ENCODE measurements at places on chromosomes 1 and 21.

DNA sequence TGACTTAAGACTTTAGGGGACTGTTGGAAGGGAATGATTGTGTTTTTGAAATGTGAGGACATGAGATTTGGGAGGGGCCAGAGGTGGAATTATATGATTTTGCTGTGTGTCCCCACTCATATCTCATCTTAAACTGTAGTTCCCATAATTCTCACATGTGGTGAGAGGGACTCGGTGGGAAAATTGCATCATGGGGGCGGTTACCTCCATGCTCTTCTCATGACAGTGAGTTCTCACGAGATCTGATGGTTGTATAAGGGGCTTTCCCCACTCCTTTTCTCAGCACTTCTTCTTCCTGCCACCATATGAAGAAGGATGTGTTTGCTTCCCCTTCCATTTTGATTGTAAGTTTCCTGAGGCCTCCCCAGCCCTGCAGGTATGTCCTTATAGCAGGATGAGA, 35.0 kb upstream of the SCAF4 start:
- no peak for DNase-seq
- H3K27ac ChIP-seq: no peak overlapping the region
- no peak overlapping the region for H3K4me3 ChIP-seq
- no peaks in the 10 kb centered on the region for H3K4me1 ChIP-seq

DNA sequence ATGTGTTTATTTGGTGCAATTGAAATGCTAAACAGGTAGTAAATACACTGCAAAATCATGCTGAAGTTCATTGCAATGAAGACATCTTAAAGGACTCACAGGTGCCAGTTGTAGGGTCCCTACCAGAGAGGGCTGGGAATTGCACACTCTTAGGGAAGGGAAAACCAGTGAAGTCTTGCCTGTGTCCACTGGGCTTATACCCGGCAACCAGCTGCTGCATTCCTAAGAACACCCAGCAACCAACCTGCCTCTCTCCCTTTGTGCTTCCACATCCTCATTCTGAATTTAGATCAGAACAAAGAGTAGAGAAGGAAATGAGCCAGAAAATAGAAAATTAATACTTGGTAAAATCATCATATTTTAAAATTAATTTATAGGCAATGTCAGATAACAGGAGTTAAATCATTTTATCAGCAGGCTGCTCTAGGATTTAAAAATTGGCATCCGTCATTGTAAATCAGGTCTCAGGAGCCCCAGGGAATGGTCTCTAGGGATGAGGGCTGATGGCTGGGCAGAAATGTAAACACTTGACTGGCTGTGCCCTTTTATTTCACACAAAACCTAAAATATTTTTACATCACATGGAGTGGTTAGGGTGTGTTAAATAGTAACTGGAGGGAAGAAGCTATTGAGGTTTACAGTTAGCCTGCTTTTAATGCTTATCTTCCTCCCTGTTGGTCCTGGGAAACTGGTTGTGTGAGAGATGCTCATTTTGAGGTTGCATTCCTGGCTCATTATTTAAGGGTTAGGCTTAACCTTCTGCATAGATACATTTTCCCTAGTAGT, 31.3 kb downstream of the PTGFRN start:
- no peak overlapping the region for H3K4me3 ChIP-seq
- peaks cover 2% of the 10 kb centered on the region for H3K4me1 ChIP-seq
- no peak overlapping the region for H3K27ac ChIP-seq
- no peaks in the 10 kb centered on the region for H3K27me3 ChIP-seq

GRCh38 chr1:232984577-232985425, 34.4 kb downstream of the NTPCR start:
- H3K4me1 ChIP-seq: no peaks in the 10 kb centered on the region
- H3K27me3 ChIP-seq: no peaks in the 10 kb centered on the region
- no peak for DNase-seq
- no peak overlapping the region for H3K27ac ChIP-seq
- H3K36me3 ChIP-seq: no peaks in the 10 kb centered on the region

GRCh38 chr1:29824025-29824424, 587.7 kb downstream of the PTPRU start:
- 0 out of 2 replicates have a peak, but pooled peaks cover 2% of the 10 kb centered on the region for H3K4me1 ChIP-seq
- H3K4me3 ChIP-seq: no peak overlapping the region
- peak; percentile 34 for DNase-seq
- H3K27ac ChIP-seq: no peak overlapping the region

DNA sequence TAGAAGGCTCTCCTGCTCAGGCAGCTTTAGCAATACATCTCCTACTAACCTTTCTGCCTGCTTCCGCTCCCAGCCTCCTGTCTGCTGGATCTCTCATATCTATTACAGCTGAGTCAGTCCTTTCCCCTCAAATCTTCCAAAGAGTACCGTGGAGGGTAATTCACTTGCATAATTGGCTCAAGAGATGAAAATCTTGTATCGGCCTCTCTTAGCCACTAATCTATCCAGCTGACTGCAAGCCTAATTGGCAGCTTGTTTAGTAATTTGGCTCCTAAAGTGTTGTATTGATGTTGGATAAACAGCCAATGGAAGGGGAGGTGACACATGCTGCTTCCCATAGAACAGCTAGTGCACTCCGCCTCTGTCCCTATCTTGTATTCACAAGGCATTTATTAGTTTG, 195.7 kb downstream of the GPATCH2 start:
- H3K4me1 ChIP-seq: peaks cover 4% of the 10 kb centered on the region
- H3K27me3 ChIP-seq: peaks cover 2% of the 10 kb centered on the region
- H3K27ac ChIP-seq: no peak overlapping the region
- H3K36me3 ChIP-seq: no peaks in the 10 kb centered on the region
- DNase-seq: no peak
- H3K4me3 ChIP-seq: no peak overlapping the region

DNA sequence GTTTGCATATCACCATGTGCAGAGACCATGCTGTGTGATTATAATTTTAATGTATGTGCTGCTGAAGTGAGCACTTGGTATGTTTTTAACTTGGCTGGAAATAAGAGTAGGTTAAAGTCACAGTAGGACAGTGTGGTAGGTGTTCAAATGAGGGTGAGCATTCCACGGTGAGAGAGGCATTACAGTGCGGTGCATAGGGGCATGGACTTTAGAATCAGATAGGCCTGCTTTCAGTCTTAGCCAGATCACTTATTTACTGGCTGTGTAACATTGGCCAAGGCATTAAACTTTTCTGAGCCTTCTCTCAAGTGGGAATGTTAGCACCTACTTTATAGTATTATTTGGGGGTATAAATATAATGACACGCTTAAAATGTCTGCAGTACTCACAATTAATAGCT, 43.2 kb downstream of the GIPC2 start:
- no peak overlapping the region for H3K4me3 ChIP-seq
- no peaks in the 10 kb centered on the region for H3K27me3 ChIP-seq
- DNase-seq: no peak
- no peaks in the 10 kb centered on the region for H3K36me3 ChIP-seq
- H3K27ac ChIP-seq: no peak overlapping the region
- H3K4me1 ChIP-seq: no peaks in the 10 kb centered on the region

DNA sequence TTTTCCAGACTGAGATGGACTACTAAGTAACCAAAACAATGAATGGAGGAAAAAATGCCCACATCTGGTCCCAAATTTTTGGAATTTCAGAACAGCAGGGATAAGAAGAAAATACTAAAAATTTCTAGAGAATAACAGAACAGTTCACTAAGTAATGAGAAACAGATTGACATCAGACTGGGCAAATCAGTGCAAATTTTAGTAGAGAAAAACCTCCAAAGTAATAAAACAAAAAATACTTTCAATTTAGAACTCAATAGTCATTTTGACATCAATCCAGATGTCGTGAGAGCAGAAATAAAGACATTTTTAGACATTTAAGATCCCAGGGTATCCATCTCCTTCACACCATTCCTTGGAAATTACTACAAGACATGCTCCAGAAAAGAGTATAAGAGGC, 39.3 kb downstream of the CRP start:
- no peak for DNase-seq
- H3K36me3 ChIP-seq: no peaks in the 10 kb centered on the region
- no peak overlapping the region for H3K27ac ChIP-seq
- no peak overlapping the region for H3K4me3 ChIP-seq
- no peaks in the 10 kb centered on the region for H3K4me1 ChIP-seq
- no peaks in the 10 kb centered on the region for H3K27me3 ChIP-seq

- no peaks in the 10 kb centered on the region for H3K36me3 ChIP-seq
- H3K4me1 ChIP-seq: no peaks in the 10 kb centered on the region
- no peak overlapping the region for H3K4me3 ChIP-seq
- no peak overlapping the region for H3K27ac ChIP-seq
Observed at GRCh38 chr1:234239515-234239914, 133.7 kb upstream of the COA6 start.

DNA sequence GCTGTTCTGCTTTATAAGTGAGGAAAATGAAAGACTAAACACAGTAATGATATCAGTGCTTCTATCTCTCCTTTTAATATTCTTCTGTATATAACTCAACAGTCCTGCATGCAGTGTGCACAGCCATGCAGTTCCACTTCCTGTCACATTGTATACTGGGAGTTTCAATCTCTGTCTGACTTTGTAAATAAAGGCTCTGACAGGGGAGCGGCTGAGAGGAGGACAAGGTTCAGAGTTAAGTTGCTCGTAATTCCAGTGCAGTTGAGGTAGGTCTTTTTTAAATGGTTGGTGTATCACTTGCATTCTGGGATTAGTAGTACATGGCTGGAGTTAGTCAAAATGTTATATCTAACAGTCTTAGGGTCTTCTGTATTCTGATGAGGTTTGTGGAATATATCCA, 264.5 kb downstream of the OLFM3 start:
- DNase-seq: no peak
- no peak overlapping the region for H3K4me3 ChIP-seq
- H3K4me1 ChIP-seq: no peaks in the 10 kb centered on the region
- no peak overlapping the region for H3K27ac ChIP-seq
- no peaks in the 10 kb centered on the region for H3K36me3 ChIP-seq

- H3K27me3 ChIP-seq: no peaks in the 10 kb centered on the region
- H3K36me3 ChIP-seq: no peaks in the 10 kb centered on the region
- no peaks in the 10 kb centered on the region for H3K4me1 ChIP-seq
- DNase-seq: no peak
- no peak overlapping the region for H3K27ac ChIP-seq
Observed at GRCh38 chr21:38114717-38115333, 142.0 kb upstream of the KCNJ15 start.

DNA sequence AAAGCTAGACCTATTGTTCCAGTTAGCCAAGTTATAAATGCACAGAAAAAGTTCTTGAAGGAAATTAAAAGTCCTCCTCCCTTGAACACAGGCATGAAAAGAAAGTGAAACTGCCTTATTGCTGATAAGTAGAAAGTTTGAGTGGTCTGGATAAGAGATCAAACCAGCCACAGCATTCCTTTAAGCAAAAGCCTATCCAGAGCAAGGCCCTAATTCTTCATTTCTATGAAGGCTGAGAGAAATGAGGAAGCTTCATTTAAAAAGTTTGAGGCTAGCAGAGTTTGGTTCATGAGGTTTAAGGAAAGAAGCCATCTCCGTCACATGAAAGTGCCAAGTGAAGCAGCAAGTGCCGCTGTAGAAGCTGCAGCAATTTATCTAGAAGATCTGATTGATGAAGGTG, 2.7 kb upstream of the SSX2IP start:
- H3K36me3 ChIP-seq: no peaks in the 10 kb centered on the region
- H3K27ac ChIP-seq: no peak overlapping the region
- H3K4me1 ChIP-seq: peaks cover 11% of the 10 kb centered on the region
- no peak for DNase-seq

- peaks cover 8% of the 10 kb centered on the region for H3K4me1 ChIP-seq
- no peak overlapping the region for H3K27ac ChIP-seq
- DNase-seq: no peak
- no peak overlapping the region for H3K4me3 ChIP-seq
- H3K36me3 ChIP-seq: no peaks in the 10 kb centered on the region
- no peaks in the 10 kb centered on the region for H3K27me3 ChIP-seq
Observed at GRCh38 chr21:45986316-45987051, 4.9 kb downstream of the COL6A1 start.

DNA sequence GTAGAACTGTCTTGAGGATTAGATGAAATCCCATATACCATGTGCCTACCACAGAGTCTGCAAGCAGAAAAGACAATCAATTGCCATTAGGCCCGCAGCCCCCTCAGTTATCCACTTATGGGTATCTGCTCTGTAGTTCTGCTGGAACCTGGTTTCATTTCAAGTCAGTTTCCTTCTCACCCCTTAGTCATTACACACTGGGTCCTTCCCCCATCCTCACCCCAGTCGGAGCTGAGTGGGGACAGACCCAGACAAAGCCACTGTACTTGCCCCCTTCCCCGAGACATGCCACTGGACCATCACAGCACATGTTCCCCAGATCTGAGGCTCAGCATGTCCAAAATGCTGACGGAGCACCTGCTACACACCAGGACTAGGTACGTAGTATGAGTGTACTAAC, 21.2 kb downstream of the PGLYRP3 start:
- no peaks in the 10 kb centered on the region for H3K36me3 ChIP-seq
- H3K27ac ChIP-seq: no peak overlapping the region
- H3K27me3 ChIP-seq: no peaks in the 10 kb centered on the region
- H3K4me1 ChIP-seq: peaks cover 5% of the 10 kb centered on the region

DNA sequence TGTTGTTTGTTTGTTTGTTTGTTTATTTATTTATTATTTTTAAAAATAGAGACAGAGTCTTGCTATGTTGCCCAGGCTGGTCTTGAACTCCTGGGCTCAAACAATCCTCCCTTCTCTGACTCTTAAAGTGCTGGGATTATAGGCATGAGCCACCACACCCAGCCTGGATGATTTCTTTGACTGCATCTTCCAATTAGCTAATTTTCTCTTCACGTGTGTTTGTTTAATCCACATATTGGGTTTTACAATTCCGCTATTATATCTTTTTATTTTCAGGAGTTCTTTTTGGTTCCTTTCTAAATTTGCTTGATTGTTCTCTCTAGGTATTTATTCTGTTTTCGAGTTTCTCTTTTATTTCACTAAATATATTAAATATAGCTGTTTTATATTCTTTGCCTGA, 19.8 kb downstream of the SH3BGR start:
- no peaks in the 10 kb centered on the region for H3K27me3 ChIP-seq
- H3K4me1 ChIP-seq: no peaks in the 10 kb centered on the region
- H3K27ac ChIP-seq: no peak overlapping the region
- no peak overlapping the region for H3K4me3 ChIP-seq
- H3K36me3 ChIP-seq: no peaks in the 10 kb centered on the region

- no peaks in the 10 kb centered on the region for H3K36me3 ChIP-seq
- no peak overlapping the region for H3K27ac ChIP-seq
- H3K27me3 ChIP-seq: no peaks in the 10 kb centered on the region
- no peaks in the 10 kb centered on the region for H3K4me1 ChIP-seq
Observed at GRCh38 chr1:241918879-241919278, 38.7 kb upstream of the BECN2 start.

DNA sequence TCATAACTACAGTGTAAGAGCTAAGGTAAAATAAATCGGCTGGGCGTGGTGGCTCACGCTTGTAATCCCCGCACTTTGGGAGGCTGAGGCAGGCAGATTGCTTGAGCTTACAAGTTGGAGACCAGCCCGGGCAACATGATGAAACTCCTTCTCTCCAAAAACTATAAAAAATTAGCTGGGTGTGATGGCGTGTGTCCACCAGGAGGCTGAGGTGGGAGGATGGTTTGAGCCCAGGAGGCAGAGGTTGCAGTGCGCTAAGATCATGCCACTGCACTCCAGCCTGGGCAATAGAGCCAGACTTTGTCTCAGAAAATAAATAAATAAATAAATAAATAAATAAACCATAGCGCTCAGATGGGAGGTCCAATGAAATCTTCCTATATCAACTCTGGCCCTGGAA, 16.7 kb upstream of the FAM110D start:
- H3K4me3 ChIP-seq: no peak overlapping the region
- no peaks in the 10 kb centered on the region for H3K4me1 ChIP-seq
- peak; percentile 35 for DNase-seq
- no peak overlapping the region for H3K27ac ChIP-seq
- H3K36me3 ChIP-seq: no peaks in the 10 kb centered on the region

GRCh38 chr21:36513430-36513829, 33.5 kb upstream of the CLDN14 start:
- H3K4me3 ChIP-seq: no peak overlapping the region
- H3K27ac ChIP-seq: no peak overlapping the region
- no peaks in the 10 kb centered on the region for H3K27me3 ChIP-seq
- no peaks in the 10 kb centered on the region for H3K36me3 ChIP-seq
- DNase-seq: no peak
- H3K4me1 ChIP-seq: no peaks in the 10 kb centered on the region
